Neural crest cell (in vitro differentiated cells): ENCODE measurements at places on chromosomes 1 and 21.

GRCh38 chr1:228407106-228408040 is 738 bp upstream of the TRIM11 start:
- no peak for DNase-seq

- no peak for DNase-seq
Measured at GRCh38 chr1:75132242-75132811, 1.9 kb upstream of the LHX8 start.

DNA sequence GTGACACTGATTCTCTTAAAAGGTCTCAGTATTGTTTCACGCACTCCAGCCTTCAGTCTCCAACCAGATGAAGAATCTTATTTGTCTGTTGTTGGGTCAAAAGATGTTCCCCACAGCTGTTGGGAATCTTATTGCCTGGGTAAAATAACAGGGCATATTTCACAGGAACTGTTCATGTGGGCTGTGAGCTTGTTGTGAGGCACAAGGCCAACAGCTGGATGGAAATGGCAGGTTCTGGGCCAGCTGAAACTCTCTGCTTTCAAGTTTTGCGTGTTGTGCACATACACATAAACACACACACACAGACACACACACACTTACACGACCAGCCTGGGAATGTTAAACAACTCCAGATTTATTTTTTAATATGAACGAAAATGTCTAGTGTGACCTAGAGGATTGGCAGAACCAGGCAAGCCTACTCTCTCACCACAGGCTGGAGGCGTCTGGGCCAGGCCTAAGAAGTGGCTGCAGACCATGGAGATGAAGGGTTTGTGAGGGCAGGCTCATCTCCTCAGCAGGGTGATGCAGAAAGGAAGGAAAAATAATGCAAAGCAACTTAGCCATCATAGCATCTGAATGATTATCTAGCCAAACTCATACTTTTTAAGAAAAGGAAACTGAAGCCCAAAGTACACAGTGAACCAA is 357.0 kb downstream of the TTLL7 start:
- no peak for DNase-seq

GRCh38 chr1:10056599-10056987 is 23.8 kb downstream of the UBE4B start:
- no peak for DNase-seq

DNA sequence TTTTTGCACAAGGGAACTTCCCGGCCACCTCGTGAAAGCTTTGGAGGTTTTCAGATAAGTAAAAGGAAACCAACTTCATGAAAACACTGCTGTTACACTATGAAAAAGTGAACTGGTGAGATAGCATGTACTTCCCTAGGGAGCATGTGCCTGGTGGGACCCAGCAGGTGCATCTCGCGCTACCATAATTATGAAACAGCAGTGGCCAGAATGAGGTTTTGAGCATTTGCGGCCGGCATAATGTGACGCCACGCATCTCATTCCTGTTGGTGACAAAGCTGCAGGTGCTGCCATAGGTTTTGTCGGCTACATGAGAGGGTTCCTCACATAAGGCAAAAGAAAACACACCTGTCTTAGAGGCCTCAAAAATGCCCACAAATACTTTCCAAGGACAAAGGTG is 1.7 kb downstream of the KRTAP10-3 start:
- no peak for DNase-seq

DNA sequence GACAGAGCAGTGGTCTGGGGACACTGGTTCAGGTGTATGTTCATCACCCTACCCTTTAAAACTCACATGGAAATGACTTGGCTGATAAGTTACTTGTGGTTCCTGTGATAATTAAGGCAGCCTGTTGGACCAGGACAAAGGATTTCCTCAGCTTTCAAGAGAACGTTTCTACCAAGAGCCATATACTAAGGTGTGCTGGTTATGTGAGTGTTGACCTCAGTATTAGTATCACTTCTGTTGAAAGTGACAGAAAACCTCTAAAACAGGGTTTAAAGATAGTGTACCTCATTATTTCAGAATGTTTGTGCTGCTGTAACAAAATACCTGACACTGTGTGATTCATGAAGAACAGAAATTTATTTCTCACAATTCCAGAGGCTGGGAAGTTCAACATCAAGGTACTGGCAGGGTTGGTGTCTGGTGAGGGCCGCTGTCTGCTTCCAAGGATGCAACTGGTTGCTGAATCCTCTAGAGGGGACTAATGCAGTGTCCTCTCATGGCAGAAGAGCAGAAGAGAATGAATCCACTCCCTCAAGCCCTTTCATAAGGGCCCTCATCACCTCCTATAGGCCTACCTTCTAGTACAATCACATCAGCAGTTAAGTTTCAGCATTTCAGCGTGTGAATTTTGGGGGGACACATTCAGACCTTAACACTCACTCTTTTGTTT is 54.9 kb downstream of the UCK2 start:
- no peak for DNase-seq

DNA sequence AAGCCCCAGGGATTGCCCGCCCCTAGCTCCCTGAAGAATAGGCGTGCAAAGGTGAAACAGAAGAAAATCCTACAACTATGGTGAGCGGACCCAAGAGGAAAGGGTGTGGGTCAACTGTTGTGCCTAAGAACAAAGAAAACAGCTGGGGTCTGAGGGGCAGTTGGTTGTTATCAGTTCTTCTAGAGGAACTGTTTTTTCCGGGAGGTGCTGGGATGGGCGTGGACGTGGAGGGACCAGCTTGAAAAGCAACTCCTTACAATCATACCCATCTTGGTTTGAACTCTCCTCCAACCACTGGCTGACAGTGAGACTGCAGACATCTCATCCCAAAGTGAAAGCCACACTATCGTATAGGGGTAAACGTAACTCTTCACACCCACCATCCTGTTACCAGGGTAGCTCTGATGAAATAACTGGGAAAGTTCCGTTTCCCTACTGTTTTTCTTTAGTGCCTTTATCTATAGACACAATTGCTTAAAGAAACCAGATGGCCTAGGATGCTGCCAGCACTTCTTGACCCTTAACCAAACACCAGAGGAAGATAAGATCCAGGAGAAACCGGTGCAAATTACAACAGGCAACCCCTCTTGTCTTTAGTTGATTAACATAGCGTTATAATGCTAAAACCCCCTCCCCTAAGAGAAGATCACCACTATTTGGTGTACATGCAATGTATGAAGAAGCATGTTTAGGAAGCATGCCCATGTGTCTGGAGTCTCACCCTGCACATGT is 25.6 kb upstream of the FAM89A start:
- DNase-seq = no peak

DNA sequence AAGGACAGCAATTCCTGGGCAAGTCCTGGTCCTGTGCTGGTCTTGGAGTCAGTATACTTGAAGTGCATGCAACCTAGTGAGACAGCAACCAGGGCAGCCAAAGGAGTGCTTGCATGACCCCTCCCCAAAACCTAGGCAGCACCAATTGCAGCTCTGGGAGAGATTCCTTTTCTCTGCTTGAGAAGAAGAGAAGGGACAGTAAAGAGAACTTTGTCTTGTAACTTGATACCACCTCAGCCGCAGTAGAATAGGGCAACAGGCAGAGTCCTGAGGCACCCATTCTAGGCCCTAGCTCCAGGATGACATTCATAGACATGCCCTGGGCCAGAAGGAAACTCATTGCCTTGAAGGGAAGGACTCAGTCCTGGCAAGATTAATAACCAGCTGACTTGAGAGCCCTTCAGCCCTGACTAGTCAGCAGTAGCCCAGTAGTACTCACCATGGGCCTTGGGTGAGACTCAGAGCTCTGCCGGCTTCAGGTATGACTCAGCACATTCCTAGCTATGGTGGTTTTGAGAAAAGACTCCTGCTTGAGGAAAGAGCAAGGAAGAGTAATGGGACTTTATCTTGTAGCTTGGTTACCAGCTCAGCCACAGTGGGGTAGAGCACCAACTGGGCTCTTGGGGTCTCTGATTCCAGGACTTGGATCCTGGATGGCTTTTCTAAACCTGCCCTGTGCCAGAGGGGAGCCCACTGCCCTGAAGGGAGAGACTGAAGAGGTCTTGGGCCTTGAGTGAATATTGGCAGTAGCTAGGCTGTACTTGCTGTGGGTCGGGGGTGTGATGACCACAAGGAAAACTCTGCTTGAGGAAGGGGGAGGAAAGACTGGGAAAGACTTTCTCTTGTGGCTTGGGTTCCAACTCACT is 51.7 kb upstream of the ACADM start:
- no peak for DNase-seq

- no peak for DNase-seq
Measured at GRCh38 chr1:19208710-19209438, 1.2 kb downstream of the UBR4 start.

- no peak for DNase-seq
Measured at GRCh38 chr1:203931953-203932352, 70.6 kb downstream of the SNRPE start.

DNA sequence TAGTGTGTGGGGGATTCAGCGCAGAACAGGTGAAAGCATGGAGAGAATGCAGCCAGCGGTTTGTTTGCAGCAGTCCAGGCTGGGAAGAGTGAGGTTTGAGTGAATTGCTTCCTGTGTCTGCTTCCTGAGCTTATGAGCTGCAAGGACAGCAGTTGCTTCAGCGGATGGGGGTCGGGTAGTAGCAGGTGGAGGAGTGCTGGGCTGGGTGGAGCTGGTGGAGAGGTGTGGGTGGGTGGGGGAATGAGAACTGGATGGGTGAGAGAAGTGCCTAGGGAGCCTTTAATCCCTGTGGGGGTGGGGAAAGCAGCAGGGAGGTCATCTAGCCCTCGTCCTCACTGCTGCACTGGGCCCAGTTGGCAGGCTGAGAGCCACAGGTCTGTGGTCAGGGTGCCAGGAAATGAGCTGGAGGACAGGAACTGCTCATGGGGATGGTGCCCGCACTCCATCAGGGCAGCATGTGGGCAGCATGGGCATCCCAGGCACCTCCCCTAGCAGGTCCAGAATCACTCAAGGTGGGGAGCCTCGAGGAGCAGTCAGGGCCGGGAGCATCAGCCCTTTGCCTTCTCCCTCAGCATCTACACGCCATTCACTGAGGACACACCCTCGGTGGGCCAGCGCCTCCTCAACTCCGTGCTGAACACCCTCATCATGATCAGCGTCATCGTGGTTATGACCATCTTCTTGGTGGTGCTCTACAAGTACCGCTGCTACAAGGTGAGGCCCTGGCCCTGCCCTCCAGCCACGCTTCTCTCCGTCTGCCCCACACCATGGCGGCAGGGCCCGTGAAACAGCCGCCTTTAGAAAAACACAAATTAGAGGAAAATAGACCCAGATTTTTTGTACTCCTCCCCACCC is 14.8 kb downstream of the PSEN2 start:
- DNase-seq = no peak

DNA sequence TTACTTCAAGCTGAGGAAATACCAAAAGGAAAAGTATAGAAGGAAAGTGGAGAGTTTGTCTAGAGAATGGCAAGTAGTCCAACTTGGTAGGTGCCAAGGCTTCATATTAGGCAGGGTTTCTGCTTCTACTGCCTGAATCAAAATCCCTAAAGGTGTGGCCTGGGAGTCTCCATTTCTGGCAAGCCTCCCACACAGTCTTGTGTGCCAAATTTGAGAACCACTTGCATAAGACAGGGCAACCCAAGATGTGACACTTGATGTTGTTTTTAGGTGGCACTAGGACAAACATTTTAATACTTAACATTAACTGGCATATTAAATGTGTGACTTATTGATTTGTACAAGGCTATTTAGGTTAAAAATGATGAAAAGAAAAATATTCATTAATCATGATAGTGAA is 60.1 kb downstream of the ATG4C start:
- DNase-seq = no peak

GRCh38 chr1:229185963-229186362 is 84.9 kb upstream of the RAB4A start:
- DNase-seq = no peak

GRCh38 chr1:154940651-154941194 is 4.2 kb upstream of the PMVK start:
- no peak for DNase-seq

DNA sequence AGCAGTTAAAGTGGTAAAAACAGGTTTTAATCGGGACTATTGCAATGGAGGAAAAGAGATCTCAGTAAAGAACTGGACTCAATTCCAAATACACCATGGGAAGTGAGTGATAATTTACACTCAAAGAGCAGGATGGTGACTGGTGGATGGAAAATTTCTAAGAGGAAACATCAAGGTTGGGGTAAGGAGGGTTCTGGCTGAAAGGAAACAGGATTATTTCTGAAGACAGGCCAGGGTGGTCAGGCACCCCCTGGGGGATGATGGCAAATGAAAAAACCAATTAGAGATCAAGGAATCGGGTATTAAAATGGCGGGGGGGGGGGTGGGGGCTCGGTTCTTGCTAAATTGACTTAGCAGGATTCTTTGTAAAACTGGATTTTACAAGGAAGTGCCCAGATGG is 12.3 kb upstream of the HSD11B1 start:
- DNase-seq = no peak

DNA sequence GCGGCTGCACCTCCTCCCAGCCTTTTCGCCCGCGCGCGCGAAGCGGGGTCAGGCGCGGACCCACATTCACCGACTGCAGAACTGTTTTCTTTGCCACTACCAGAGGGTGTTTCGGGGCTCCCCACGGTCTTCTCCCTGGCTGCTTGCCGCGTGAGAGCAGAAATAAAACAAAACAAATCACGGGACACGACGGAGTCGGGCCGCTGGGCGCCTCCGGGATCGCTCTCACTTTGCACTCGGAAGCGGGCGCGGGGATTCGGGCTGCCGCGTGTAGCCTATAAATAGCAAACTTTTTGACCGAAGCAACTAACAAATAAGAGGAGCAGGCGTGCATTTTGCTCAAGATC is 412.3 kb upstream of the ESRRG start:
- peak; percentile 20 for DNase-seq

- DNase-seq = no peak
Measured at GRCh38 chr1:116179419-116179818, 68.2 kb downstream of the MAB21L3 start.

GRCh38 chr1:116127848-116128540 is 16.8 kb downstream of the MAB21L3 start:
- DNase-seq = no peak

GRCh38 chr1:111281411-111281810 is 9.2 kb upstream of the CHIA start:
- DNase-seq = no peak

DNA sequence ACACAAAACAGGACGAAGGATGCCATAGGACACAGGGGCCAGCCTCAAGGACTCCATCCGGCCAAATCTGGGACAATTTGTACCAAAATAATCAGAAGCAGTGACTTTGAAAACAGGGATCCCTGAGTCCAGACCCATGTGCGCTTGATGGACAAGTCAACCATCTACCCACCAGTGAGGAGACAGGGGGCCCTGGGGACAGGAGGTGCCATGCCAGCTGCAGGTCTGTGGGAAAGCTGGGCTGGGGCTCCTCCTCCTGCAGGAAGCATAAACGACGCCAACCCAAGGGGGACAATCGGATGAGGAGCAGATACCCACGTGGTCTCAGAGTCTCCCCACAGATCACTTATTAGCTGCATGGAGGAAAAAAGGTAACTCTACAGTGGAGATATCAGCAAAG is 50.6 kb downstream of the NPHP4 start:
- no peak for DNase-seq

- no peak for DNase-seq
Measured at GRCh38 chr21:35559128-35559828, 501.0 kb downstream of the SETD4 start.

DNA sequence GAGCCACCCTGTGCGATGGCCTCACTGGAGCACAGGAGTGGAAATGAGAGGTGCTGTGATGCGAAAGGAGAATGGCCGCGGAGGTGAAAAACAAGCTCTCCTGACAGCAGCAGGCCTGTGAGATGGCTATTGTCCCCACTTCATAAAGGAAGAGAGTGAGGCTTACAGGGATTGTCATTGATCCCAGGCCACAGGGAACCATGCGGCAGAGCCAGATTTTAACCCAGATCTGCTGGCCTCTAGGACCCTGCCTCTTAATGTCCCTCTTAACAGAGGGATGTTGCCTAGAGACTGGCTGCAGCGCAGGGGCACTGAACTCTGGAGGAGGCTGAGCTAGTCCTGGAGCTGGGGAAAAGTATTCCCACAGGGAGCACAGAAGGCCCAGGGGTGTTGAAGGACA is 3.1 kb upstream of the SYTL1 start:
- no peak for DNase-seq
